Activated T-helper 17 cell treated with anti-CD3 and anti-CD28 coated beads, Interleukin-2, amount 50 U/mL, for 72 hours (primary cell): ENCODE measurements at places on chromosomes 13 and 19.
A peak's percentile ranks its signal among the peaks of the same experiment; 100 is the strongest.

DNA sequence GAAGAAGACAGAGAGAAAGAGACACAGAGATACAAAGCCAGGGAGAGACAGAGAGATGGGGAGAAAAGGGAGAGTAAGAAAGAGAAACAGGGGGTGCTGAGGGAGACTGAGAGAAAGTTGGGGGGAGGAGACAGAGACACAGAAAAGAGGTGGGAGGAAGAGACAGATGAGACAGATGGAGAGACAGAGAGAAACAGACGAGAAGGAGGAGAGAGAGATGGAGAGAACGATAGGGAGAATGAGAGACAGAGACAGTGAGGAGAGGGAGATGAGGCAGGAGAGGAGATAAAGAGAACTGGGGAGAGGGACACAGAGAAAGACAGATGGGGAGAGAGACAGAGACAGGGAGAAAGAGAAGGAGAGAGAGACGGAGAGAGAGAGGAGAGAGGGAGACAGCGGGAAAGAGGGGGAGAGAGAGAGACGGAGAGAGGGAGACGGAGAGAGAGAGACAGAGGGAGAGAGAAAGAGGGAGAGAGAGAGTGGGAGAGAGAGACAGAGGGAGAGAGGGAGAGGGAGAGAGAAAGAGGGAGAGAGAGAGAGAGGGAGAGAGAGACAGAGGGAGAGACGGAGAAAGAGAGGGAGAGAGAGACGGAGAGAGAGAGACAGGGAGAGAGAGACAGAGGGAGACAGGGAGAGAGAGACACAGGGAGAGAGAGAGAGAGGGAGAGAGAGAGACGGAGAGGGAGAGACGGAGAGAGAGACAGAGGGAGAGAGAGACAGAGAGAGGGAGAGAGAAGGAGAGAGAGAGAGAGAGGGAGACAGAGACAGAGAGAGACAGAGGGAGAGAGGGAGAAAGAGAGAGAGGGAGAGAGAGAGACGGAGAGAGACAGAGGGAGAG is 12.6 kb downstream of the JOSD2 start:
- no peak for ATAC-seq

GRCh38 chr13:36758345-36758744 is 60.7 kb upstream of the RFXAP start:
- ATAC-seq: no peak

- ATAC-seq: peak; percentile 66
These were observed 5.7 kb downstream of the JAK3 start for GRCh38 chr19:17841810-17842662.

GRCh38 chr13:109697936-109698335 is 88.4 kb downstream of the IRS2 start:
- no peak for ATAC-seq

- no peak for ATAC-seq
These were observed 21.0 kb upstream of the SPRY2 start for GRCh38 chr13:80361883-80362327.

GRCh38 chr13:100942742-100943141 is 268.1 kb upstream of the TMTC4 start:
- ATAC-seq: no peak

DNA sequence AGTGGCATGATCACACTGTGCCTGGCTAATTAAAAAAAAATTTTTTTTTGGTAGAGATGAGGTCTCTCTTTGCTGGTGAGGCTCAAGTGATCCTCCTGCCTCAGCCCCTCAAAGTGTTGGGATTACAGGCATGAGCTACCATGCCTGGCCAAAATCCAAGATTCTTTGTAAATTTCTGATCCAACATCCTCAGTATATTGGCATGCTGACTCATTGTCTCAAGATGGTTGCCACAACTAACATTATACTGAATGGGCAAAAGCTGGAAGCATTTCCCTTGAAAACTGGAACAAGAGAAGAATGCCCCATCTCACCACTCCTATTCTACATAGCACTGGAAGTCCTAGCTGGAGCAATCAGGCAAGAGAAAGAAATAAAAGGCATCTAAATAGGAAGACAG is 100.0 kb downstream of the KLF5 start:
- ATAC-seq: no peak

DNA sequence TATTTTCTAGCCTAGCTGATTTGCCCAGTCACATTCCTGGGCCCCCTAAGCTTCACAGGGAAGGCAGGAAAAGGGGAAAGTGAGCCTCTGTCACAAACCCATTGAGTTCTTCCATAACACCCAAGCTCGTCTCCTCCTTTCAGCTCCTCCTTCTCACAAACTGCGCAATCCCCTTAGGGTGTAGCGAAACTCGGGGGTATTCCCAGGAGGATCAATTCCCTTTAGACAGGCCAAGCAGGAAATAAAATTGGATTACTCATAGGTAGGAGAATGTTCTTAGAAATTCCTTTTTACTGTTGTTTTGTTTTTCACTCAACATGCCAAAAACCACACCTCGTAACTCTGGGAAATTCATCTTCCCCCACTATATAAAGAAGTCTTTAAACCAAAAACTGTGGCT is 139.3 kb downstream of the IRS2 start:
- no peak for ATAC-seq

DNA sequence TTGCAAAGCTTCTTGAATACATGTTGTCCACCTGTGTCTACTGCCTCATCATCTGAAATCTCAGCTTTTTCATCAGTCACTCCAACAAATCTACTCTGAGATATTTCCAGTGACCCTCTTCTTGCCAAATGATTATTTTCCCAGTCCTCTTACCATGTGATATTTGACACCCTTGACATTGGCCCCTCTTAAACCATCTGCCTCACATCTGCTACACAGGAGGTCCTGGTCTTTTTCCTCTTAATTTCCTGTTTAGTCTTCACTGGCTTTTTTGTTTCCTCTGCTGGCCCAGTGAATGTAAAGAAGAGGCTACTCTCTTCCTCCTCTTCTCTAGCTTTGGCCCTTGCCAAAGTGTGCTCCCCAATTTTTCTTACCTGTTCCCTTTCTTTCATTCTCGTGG is 218.7 kb downstream of the DNAJC15 start:
- ATAC-seq: no peak

DNA sequence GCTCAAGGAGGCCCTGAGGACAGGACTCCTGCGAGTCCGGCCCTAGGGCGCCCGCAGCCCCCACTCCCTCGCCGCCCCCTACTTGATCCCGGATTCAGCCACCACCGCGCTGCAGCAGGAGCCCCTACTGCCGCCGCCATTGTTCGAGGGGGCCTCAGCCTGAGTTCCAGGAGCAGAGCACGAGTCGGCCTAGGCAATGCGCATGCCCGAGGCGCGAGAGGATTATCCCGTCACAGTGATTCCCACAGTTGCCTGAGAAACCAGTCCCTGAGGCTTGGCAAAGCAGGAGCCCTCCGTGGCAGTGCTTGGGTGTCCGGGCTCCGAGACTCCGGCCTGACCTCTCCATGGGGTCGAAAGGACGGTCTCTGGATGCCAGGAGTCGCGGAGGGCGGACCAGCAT is 68.4 kb upstream of the ZNF420 start:
- no peak for ATAC-seq

DNA sequence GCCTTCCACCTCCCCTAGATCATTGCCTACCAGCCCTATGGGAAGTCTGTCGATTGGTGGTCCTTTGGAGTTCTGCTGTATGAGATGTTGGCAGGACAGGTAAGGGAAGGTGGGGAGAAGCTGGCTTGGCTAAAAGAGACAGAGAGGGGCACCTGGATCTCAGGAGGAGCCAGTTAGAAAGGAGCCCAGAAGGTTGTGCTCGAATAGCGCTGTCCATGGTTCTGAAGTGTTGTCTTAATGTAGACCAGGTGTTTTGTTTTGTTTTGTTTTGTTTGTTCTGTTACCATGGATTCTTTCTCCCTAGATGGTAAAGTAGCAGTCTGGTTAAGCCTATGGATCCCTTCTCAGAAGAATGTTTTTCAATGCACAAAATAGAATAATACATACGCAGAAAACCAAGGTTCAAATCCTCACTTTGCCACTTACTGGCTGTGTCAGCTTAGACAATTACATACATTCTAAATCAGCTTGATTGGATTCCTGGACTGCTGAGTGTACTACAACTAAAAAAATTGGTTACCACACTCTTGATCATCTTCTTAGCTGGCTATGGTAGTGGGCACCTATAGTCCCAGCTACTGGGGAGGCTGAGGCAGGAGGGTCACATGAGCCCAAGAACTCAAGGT is 5.9 kb upstream of the CACNG7 start:
- ATAC-seq: no peak

- ATAC-seq: no peak
These were observed 8.0 kb downstream of the ANGPTL8 start for GRCh38 chr19:11247391-11247790.

GRCh38 chr13:98632961-98633360 is 56.1 kb upstream of the STK24 start:
- ATAC-seq: no peak

- ATAC-seq: no peak
These were observed 76.2 kb downstream of the SLC15A1 start for GRCh38 chr13:98676239-98676638.

DNA sequence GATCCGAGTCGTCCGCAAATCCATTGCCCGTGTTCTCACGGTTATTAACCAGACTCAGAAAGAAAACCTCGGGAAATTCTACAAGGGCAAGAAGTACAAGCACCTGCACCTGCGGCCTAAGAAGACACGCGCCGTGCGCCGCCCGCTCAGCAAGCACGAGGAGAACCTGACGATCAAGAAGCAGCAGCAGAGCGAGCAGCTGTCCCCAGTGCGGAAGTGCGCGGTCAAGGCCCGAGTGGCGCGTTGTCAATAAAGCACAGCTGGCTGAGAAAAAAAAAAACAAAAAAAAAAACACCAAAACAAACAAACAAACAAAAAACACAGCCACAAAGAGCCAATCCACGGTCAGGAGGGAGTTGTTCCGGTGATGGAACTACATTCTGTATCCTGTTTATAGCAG is 4.7 kb upstream of the GNA15 start:
- no peak for ATAC-seq

- ATAC-seq: no peak
These were observed 2.4 kb upstream of the ZNF536 start for GRCh38 chr19:30369833-30370232.

- peak; percentile 28 for ATAC-seq
These were observed 30.8 kb downstream of the TMED1 start for GRCh38 chr19:10805065-10805757.

GRCh38 chr19:49456326-49456725 is 3.3 kb downstream of the ALDH16A1 start:
- ATAC-seq: no peak

DNA sequence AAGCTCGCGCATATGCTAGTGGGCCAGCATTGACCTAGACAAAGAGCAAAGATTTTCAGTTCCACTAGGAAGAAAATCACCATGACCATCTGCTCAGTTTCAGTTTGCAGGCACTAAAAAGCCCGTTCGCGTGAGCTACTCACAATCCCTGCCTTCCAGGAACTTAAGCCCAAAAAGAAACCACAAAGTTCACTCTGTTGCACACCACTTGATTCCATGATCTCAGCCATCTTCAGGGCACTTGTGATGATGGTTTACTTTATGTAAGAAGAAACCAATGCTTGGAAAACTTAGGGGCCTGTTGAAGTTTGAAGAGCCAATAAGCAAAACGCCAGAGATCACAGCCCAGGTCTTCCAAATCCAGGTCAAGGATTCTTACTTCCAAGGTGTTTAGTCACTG is 45.0 kb upstream of the SLC15A1 start:
- no peak for ATAC-seq

- no peak for ATAC-seq
These were observed 5.4 kb downstream of the BCAT2 start for GRCh38 chr19:48805452-48805851.

GRCh38 chr13:75175575-75175974 is 306.4 kb downstream of the TBC1D4 start:
- no peak for ATAC-seq
